EL (cell line): ENCODE measurements at places on chromosomes 5 and 9.
A peak's percentile ranks its signal among the peaks of the same experiment; 100 is the strongest.

DNA sequence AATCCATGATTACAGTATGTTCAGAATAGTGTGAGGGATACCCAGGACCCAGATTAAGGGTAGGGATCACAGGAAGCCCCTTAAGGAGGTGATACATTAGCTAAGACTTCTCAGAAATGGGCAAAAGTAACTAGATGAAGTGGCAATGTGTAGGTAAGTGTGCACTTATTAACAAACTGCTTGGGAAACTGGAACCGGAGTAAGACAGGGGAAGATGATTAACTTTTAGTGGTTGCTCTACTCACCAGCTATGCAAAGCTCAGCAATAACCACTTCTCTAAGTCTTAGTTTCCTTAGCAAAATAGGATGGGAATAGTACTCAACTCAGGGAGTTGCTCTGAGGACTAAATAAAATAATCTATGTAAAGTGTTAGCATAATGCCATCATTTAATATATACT lies 182.2 kb downstream of the MCTP1 start:
- DNase-seq: no peak

- no peak for DNase-seq
Observed at GRCh38 chr9:105282870-105283621, 38.6 kb downstream of the SLC44A1 start.

GRCh38 chr9:119801311-119801710 lies 432.1 kb upstream of the BRINP1 start:
- no peak for DNase-seq

- no peak for DNase-seq
Observed at GRCh38 chr5:76764374-76764773, 48.4 kb downstream of the F2R start.

DNA sequence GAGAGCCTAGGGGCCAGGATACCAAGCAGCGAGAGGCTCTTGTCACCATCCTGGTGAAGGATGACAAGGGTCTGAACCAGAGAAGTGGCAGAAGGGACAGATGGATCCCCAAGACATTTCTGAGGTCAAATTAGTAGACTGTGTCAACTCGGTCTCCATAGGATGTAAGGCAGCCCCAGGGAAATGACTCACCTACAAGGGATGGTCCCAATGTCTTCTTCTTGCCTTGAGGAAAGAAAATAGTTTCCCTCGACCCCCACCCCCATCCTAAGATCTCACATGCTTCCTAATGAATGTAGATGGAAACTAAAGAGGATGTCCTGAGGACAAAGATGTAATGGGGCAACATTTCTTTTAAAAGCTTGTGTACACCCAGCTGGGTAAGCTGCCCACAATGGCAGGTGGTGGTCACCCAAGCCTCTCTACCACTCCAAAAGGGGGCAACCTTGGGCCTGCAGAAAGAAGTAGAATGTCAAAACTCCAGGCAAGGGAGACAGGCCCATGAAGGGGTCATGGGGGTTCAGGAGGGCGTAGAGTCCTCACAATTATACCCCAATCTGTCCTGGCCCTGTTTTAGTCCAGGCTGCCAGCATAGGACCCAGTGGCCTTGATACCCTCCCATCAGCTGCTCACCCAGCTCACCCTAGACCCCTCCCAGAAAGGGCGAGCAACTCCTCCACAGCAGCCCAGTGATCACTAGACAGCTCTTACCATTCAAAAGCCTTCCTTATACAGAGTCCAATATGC lies 187.4 kb downstream of the ACTL7B start:
- DNase-seq: peak; percentile 61

- DNase-seq: no peak
Observed at GRCh38 chr5:13739479-13739878, 205.0 kb downstream of the DNAH5 start.

DNA sequence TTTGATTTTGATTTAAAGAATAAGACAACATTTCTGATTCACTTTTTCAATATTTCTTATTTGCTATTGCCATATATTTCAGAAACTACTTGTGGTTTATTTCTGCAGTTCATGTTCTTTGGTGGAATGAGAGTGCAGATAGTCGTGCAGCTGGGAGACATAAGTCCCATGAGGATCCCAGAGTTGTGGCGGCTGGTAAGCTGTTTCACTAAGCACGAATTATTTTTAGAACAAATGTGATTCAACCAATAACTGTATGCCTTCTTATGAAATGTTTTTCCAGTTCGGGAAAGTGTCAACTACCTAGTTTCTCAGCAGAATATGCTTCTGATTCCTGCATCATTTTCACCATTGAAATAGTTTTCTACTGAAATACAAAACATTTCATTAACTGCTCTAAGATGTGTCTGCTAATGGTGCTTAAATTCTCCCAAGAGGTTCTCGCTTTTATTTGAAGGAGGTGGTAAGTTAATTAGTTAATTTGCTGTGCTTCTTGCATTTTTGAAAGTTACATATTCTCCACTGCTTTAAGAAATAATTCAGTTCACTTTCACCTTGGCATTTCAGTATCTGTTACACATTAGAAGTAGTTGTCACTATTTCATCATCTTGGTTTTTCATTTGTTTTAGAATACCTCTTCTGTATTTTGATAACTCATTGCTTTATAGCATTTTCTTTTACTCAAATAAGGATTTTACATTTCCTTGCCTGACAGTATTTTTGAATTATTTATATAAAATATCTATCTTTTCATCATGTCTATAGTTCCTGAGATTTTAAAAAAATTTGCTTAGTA lies 9.0 kb downstream of the NIPSNAP3B start:
- DNase-seq: no peak

GRCh38 chr9:3898461-3899218 lies 372.8 kb upstream of the RFX3 start:
- DNase-seq: no peak

- DNase-seq: no peak
Observed at GRCh38 chr9:12997009-12997408, 222.2 kb downstream of the LURAP1L start.

DNA sequence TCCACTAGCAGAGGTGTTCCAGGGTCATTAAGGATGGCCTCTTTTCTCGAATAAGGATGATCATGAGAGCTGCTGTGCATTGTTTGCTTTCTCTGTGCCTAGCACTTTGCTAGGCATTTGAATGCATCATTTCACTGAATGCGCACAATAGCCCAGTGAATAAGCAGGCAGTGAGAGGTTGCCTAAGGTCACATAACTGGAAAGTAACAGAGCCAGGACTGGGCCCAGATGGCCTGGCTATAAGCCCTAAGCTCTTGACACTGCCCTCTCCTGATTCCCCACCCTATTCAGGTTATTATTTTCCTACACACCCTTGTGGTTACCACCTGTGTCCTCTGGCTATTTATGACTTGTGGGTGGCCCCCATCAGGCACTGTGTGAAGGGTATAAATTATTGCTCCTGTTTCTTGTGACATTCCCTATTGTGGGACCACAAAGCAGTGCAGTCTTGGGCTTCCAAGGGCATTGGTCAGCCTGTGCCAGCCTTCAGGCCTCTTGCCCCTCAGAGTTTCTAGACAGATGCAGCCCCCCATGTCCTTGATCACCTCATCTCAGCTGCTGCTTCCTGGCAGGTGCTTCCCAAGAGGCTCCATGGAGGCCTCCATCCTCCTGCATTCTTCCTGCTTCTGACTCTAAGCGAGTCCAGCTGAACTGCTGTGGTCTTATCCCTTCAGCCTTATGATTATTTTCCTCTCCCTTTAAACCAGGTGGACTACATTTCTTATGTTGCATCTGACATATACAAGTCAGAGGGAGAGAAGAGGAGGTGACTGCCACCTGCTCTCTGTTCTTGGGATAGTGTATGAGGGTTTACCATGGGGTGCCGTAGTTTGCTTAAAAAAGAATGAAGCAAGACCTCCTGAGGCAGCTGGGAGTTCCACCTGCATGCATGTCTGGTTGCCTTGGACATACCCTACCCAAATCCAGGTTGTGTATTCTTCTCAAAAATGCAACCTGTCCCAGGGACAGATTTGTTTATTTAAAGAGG lies 47.6 kb downstream of the ANGPTL2 start:
- no peak for DNase-seq

DNA sequence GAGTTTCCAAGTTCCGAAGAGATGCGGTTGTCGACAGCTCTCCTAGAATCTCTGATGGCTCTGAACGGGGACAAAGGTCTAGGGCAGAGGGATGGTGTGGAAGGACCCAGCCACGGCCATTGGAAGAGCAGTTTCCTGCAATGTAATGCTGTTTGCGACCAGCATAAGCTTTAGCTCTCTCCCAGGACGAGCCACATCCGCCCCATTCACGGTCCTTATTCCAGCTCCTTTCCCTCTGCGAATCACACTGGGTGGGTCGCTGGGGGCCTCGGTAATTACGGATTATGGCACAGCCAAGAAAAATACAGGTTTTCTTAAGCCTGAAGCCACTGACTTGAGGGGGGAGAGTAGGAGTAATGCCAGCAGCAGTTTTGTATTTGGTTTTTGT lies 22.7 kb downstream of the ANXA2R start:
- peak; percentile 51 for DNase-seq

DNA sequence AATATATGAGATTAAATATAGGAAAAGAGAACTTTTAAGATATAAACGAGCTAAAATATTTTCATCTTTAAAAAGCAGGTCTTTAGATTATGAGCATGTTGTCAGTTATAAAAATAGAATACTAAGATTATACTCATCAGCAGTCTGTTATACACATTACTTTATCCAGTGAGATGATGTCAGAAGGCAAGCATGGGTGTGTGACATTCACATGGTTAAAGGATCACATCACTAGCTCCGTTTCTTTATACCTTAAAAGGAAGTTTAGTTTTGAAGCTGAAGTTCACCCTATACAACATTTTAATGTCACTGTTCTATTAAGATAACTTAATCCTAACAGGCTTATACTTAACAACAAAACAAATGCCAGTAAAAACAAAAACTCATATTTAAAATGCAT lies 59.6 kb downstream of the RICTOR start:
- peak; percentile 92 for DNase-seq

GRCh38 chr9:4339357-4339756 lies 39.5 kb upstream of the GLIS3 start:
- peak; percentile 88 for DNase-seq

DNA sequence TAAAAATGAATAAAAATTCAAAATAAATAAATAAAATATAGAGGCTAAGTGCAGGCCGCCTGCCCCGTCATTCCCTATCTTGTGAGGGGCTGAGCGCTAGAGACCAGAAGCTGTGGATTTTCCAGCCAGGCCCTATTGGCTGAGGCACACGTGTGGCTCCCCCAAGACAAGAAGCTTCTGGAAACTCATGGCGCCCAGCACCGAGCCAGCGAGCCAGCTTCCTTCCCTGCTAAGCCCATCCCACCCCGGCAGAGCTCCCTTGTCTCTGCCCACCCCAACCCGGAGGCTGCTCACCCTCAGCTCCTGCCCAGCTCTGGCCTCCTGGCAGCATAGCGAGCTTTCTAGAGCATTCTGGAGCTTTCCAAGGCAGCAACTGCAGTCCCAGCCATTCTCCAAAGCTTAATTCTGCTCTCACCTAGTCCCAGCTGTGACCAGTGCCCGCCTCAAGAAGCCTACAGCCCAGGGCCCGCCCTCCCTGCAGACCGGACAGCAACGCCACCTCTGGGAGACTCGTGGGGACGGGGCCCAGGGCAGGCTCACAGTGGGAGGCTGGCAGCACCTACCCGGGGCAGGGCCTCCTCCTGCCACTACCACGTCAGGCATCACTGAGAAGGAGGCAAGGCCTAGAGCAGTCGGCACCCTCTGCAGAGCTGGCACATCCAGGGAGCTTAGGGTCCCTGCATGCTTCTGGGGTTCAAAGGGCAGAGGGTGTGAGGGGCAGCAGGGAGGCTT lies 23.2 kb upstream of the TMEM250 start:
- no peak for DNase-seq

DNA sequence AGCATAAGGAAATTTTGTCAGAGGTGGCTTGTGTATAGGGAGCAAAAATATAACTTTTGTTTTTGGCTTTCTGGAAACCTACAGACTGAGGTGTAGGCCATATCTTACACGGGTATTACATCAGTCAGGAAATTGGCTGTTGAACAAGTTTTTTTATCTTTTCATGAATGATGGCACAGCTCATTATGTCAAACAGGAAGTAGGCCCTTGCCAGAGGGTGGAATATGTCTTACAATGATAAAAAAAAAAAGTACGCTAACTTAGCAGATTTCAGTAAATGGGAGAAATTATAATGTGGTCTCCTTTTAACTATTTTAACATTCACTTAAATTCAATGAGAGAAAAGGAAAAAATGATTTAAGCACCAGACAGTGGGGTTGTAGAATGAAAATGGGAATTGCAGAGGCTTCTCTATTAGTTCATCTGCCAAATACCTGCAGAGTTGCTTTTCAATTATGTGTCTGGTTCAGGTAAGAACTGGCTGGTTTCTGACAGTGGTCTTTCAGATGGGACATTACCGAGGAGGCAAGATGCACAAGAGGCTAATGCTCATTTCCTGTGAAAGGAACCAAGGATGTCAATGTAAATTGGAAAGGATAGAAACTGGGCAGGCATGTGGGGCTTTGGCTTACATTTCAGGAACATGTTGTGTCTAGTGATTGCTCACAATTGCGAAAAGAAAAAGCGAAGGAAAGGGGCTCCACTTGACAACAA lies 169.9 kb downstream of the NNT start:
- DNase-seq: peak; percentile 67

DNA sequence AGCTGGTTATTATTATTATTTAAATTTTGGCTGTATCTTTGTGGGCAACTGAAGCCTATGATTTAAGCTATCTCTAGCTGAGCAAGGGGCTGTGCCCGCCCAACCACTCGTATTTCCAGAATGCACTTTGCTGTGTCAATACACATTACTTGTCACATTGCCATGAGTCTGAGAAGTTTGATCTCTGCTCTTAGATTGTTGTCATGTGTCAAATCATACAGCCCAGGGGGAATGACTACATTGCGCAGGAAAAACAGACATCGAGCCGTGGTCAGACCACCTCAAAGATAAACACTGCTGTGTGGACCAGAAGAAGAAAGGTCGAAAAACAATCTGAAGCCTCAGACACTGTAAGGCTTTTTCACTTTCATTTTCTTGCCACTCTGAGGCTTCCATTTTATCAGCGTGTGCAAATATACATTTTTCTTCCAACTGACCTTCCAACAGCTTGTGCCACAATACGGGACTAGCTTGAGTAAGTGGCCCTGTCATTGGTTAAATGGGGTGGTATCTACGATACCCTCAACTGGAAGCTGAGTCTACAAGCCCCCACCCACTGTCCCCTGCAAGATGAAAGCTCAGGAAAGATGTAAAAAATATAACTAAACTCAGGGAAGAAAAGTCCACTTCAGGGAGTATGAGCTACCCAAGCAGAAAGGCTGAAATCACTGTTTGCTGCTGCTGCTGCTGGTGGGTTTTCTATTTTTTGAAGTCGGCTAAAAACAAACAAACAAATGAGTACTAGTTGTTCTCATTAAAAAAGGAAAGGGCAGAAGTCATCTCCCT lies 603.0 kb downstream of the BNC2 start:
- peak; percentile 42 for DNase-seq

DNA sequence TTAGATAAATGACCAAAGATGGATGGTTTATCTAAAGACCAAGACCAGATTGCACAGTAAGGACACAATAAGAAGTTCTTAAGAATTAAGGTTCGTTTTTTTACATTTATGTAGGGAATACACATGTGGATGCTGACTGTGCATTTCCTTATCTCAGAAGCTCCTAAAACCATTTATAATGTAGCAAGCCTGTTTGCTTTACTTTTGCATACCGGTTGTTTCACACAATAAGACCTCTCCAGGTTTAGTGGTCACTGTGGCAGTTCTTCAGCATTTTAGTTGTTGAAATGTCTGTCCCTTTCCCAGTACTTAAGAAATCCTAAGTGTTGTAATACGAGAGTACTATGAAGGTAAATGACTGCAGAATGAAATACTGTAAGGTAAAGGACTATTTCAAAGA lies 43.6 kb downstream of the BASP1 start:
- no peak for DNase-seq

- peak; percentile 65 for DNase-seq
Observed at GRCh38 chr5:98927242-98927988, 1.4 kb downstream of the CHD1 start.
